ENCODE measurements at places on chromosomes 7 and 10.

DNA sequence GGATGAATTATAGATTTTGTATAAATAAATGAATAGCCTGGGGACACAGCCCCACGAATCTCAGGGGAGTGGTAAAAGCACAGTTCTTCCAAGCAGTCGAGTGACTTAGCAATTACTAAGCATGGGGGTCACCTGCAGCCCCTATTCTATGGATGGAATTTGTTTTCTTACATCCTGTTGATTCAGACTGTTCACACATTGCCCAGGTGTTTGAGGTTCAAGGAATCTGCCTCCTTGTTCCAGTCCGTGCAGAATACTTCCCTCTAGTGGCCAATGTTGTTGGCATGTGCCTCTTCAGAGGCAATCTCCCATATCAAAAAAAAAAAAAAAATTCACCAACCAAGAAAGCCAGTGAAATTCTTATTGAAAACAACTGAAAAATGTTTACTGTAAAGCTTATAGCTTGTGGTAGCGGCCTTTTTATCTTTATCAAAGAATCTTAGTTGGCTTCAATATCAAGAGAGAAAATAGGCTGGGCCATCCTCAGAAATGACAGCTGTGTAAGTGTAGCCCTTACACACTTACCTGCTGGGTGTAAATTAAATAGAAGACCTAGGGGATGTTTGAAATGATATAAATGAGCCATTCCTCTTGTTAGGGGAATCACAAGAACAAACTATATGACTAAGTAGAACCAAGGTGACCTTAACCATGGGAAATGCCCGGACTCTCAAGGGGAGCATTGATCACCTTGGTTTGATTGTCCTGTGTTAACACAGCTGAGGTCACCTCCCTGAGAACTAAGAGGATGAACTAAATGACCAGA is 7.8 kb downstream of the LIPM start:
- no peak for DNase-seq

- no peak for DNase-seq
Measured at GRCh38 chr7:74452748-74453321, 871 bp upstream of the GTF2IRD1 start.

- DNase-seq: no peak
Measured at GRCh38 chr10:115417585-115418265, 324.6 kb downstream of the ATRNL1 start.

DNA sequence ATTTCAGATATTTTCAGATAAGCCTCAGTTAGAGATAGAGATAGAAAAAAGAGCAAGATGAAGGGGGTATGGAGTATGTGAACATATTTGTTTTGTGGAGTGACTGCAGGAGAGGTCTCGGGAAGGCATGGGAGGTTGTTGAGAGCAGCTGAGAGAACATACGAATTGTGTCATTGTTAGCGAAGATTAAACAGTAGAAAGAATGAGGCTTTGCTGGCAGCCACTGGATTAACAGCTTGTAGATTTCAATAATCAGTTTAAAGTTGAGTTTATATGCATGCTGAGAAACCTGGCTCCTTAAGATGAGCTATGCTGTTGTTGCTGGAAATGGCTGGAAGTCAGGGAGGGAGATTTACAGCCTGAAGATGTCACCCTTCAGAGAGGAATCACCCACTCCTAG is 100.9 kb upstream of the SORCS3 start:
- no peak for DNase-seq

- DNase-seq: no peak
Measured at GRCh38 chr10:129756912-129757901, 206.9 kb downstream of the EBF3 start.

All from chondrocyte (in vitro differentiated cells).